ENCODE measurements at places on chromosomes 5 and 9. TPM values are rescaled to one million over a fixed set of nuclear protein-coding genes. Genes with fewer than 3 reads are reported as not detected.
A peak's percentile ranks its signal among the peaks of the same experiment; 100 is the strongest.

GRCh38 chr5:68303038-68303738, 87.6 kb downstream of the PIK3R1 start:
- no peaks in the 10 kb centered on the region for H3K36me3 ChIP-seq
- no peak overlapping the region for H3K4me3 ChIP-seq
- H3K4me1 ChIP-seq: no peaks in the 10 kb centered on the region
- no peaks in the 10 kb centered on the region for H3K27me3 ChIP-seq
- H3K27ac ChIP-seq: peak overlapping the region; percentile 64
- DNase-seq: no peak

The SLC6A18 gene
- not detected for total RNA-seq

- no peaks in the 10 kb centered on the region for H3K27me3 ChIP-seq
- no peak overlapping the region for H3K4me3 ChIP-seq
- H3K27ac ChIP-seq: no peak overlapping the region
- no peak for DNase-seq
- no peaks in the 10 kb centered on the region for H3K4me1 ChIP-seq
Measured at GRCh38 chr5:169131616-169132301, 169.2 kb downstream of the SLIT3 start.

The ECPAS gene
- 159 TPM for total RNA-seq

- peak; percentile 10 for DNase-seq
- no peak overlapping the region for H3K27ac ChIP-seq
- H3K36me3 ChIP-seq: no peaks in the 10 kb centered on the region
- no peaks in the 10 kb centered on the region for H3K27me3 ChIP-seq
- H3K4me3 ChIP-seq: no peak overlapping the region
Measured at GRCh38 chr5:135212361-135213026, 178.5 kb upstream of the PITX1 start.

The UBQLN1 gene
- 124 TPM for total RNA-seq

DNA sequence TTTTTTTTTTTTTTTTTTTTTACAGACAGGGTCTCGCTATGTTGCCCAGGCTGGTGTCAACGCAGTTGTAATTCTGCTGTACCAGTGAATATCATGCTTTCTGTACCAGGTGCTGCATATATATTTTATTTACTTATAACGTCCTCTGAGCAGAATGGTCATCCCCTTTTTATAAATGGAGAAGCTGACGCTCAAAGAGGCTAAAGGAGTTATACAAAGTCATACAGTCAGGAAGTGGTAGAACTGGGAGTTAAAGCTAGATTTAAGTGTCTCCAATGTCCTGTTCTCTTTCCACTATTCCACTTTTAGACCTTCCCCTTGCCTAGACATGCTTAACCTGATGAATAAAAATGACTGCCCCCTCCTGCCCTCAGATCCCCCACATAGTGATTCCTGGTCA, 1.2 kb upstream of the SIL1 start:
- DNase-seq: no peak
- no peak overlapping the region for H3K27ac ChIP-seq

The GABBR2 gene
- total RNA-seq: not detected

- no peaks in the 10 kb centered on the region for H3K36me3 ChIP-seq
- H3K27ac ChIP-seq: no peak overlapping the region
- H3K27me3 ChIP-seq: no peaks in the 10 kb centered on the region
- DNase-seq: no peak
- H3K4me3 ChIP-seq: no peak overlapping the region
- no peaks in the 10 kb centered on the region for H3K4me1 ChIP-seq
Measured at GRCh38 chr5:132190161-132190817, 37.4 kb downstream of the P4HA2 start.

GRCh38 chr5:7419367-7419766, 23.4 kb downstream of the ADCY2 start:
- no peaks in the 10 kb centered on the region for H3K4me1 ChIP-seq
- no peak for DNase-seq
- H3K27ac ChIP-seq: no peak overlapping the region
- no peaks in the 10 kb centered on the region for H3K36me3 ChIP-seq

- no peaks in the 10 kb centered on the region for H3K36me3 ChIP-seq
- H3K27ac ChIP-seq: no peak overlapping the region
- H3K4me3 ChIP-seq: no peak overlapping the region
- no peaks in the 10 kb centered on the region for H3K4me1 ChIP-seq
- DNase-seq: no peak
Measured at GRCh38 chr5:17852740-17853139, 218.5 kb downstream of the TAF11L14 start.

GRCh38 chr9:105150991-105151685, 93.3 kb upstream of the SLC44A1 start:
- no peak overlapping the region for H3K4me3 ChIP-seq
- no peaks in the 10 kb centered on the region for H3K27me3 ChIP-seq
- no peaks in the 10 kb centered on the region for H3K36me3 ChIP-seq
- no peaks in the 10 kb centered on the region for H3K4me1 ChIP-seq
- DNase-seq: no peak
- H3K27ac ChIP-seq: no peak overlapping the region

GRCh38 chr5:145711417-145711816, 123.7 kb downstream of the PRELID2 start:
- DNase-seq: no peak
- H3K4me1 ChIP-seq: no peaks in the 10 kb centered on the region
- H3K4me3 ChIP-seq: no peak overlapping the region
- no peak overlapping the region for H3K27ac ChIP-seq
- no peaks in the 10 kb centered on the region for H3K36me3 ChIP-seq

- no peak overlapping the region for H3K4me3 ChIP-seq
- H3K27ac ChIP-seq: no peak overlapping the region
- DNase-seq: no peak
- no peaks in the 10 kb centered on the region for H3K4me1 ChIP-seq
Measured at GRCh38 chr5:73031839-73032238, 76.0 kb downstream of the FCHO2 start.

The PCDHA1 gene
- total RNA-seq: not detected

DNA sequence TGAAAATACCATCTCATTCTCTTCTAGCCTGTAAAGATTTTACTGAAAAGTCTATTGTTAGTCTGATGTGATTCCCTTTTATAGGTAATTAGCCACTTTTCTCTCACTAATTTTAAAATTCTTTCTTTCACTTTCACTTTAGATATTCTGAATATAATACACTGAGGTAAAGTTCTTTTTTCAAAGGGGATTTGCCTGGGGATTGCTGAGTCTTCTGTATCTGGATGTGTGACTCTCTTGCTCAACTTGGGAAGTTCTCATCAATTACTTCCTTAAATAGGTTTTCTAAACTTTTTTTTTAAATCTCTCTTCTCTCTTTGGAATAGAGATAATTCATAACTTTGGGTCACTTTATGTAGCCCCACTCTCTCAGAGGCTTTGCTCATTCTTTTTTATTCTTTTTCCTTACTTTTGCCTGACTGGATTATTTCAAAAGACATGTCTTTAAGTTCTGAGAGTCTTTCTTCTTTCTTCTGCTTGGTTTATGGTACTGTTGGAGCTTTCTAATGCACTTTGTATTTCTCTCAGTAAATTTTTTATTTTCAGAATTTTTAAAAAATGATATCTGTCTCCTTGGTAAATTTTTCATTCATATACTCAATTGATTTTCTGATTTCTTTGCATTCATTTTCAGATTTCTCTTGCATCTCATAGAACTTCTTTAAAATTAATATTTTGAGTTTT, 55.9 kb upstream of the IL12B start:
- H3K4me1 ChIP-seq: no peaks in the 10 kb centered on the region
- DNase-seq: no peak
- H3K27ac ChIP-seq: no peak overlapping the region

DNA sequence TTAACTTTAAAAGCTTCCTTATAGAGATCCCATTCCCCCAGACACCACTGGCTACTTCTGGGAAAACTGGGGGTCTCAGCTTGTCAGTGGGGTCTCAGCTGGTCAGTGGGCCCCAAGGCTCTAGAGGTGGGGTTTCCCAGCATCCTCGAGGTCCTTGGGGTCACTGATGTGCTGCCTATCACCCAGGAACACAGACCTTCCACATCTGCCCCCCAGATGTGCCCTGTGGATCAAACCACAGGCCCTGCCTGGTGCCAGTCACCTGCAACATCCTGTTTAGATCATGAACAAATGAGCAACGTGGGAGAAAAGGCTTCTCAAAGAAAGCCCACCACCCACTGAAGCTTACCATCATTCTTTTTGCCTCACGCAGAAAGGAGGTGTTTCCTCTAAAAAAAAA, 165.6 kb upstream of the FSTL4 start:
- H3K4me3 ChIP-seq: no peak overlapping the region
- DNase-seq: no peak
- no peaks in the 10 kb centered on the region for H3K4me1 ChIP-seq
- no peaks in the 10 kb centered on the region for H3K27me3 ChIP-seq

DNA sequence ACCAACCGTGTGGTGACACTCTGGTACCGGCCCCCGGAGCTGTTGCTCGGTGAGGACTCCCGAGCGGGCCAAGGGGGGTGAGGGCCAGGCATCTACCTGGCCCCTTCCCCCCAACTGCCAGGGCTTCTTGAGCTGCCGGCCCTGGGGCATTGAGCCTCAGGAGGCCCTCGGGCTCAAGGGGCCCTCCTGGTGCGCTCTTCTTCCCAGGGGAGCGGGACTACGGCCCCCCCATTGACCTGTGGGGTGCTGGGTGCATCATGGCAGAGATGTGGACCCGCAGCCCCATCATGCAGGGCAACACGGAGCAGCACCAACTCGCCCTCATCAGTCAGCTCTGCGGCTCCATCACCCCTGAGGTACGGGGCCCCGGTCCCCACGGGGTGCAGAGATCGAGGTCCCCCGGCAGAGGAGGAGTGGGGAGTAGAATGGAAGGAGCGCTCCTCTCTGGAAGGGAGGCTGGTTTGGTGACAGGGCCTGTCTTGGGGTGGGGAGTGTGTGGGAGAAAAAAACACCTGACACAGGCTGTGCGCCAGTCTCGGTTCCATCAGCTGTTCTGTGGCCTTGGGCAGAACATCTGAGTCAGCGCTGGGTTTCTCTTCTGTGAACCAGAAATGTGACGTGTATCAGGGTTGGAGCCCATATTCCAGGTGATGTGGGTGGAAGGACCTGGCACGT, 2.6 kb downstream of the CDK9 start:
- H3K36me3 ChIP-seq: peaks cover 18% of the 10 kb centered on the region
- H3K4me1 ChIP-seq: peaks cover 2% of the 10 kb centered on the region
- DNase-seq: no peak

The IFNB1 gene
- not detected for total RNA-seq

DNA sequence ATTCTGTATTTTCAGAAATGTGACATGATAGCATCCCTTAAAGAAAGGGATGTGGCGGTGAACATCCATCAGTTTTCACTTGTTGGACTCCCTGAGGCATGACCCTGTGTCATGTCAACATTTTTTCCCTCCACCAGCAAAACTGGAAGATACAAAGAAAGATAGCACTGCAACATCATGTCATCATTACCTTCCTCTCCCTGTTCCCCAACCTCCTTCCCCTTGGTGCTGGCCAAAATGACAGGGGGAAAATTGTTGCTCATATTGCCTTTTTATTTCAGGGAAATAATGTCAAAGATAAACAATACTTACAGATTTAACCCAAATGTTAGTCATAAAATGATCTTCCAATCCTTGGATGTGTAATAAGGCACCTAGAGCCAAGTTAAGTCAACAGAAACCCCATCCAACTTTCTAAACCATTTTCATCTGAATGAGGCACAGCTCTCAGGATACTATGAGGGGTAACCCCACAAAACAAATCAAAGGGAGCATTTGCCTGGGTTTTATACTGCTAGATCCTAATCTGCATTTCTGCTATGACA, 644.3 kb downstream of the ACTL7B start:
- H3K27me3 ChIP-seq: no peaks in the 10 kb centered on the region
- no peak overlapping the region for H3K4me3 ChIP-seq
- no peak for DNase-seq
- no peaks in the 10 kb centered on the region for H3K36me3 ChIP-seq
- no peaks in the 10 kb centered on the region for H3K4me1 ChIP-seq

- H3K27me3 ChIP-seq: no peaks in the 10 kb centered on the region
- no peaks in the 10 kb centered on the region for H3K36me3 ChIP-seq
- no peaks in the 10 kb centered on the region for H3K4me1 ChIP-seq
- no peak overlapping the region for H3K4me3 ChIP-seq
- DNase-seq: no peak
- H3K27ac ChIP-seq: no peak overlapping the region
Measured at GRCh38 chr5:34490506-34491250, 165.4 kb upstream of the RAI14 start.

The C9 gene
- total RNA-seq: 1.8 TPM
